ENCODE measurements at places on chromosomes 3 and 15.
A peak's percentile ranks its signal among the peaks of the same experiment; 100 is the strongest.

DNA sequence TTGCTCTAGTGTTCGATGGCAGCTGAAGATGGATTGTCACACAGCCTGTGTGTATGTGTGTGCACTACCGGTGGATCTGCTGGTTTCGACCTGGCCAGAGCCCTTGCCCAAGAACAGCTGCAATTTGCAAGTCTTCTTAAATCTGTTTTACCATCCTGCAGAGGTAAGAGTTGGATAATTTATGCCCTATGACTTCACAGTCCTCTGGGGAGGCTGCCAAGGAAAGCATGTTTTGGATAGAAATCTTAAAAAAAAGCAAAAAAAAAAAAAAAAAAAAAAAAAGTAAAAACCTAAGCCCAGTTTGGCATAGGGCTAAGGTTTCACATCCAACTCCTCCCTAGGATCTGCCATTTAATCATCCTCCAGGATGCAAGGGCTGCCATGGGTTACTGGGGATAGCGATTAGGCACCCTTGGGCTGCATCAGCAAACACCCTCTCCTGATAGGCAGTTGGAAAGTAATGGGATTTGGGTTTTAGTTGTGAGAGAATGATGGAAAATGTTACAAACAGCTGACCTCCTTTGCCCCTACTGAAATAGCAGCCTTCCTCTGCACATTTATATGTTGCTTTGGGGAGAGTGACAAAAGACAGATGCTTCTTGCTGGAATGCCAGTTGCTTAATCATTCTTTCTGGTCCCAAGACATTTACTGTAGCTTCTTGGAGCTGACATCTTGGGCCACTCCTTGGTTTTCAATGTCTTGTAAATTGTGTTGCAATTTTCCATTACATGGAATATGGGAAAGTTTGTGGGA is 35.4 kb downstream of the CD200R1L start:
- DNase-seq: peak; percentile 30

GRCh38 chr15:61809216-61809615 is 251.0 kb downstream of the VPS13C start:
- DNase-seq: no peak

- DNase-seq: no peak
Measured at GRCh38 chr15:62626903-62627302, 415.6 kb upstream of the TPM1 start.

DNA sequence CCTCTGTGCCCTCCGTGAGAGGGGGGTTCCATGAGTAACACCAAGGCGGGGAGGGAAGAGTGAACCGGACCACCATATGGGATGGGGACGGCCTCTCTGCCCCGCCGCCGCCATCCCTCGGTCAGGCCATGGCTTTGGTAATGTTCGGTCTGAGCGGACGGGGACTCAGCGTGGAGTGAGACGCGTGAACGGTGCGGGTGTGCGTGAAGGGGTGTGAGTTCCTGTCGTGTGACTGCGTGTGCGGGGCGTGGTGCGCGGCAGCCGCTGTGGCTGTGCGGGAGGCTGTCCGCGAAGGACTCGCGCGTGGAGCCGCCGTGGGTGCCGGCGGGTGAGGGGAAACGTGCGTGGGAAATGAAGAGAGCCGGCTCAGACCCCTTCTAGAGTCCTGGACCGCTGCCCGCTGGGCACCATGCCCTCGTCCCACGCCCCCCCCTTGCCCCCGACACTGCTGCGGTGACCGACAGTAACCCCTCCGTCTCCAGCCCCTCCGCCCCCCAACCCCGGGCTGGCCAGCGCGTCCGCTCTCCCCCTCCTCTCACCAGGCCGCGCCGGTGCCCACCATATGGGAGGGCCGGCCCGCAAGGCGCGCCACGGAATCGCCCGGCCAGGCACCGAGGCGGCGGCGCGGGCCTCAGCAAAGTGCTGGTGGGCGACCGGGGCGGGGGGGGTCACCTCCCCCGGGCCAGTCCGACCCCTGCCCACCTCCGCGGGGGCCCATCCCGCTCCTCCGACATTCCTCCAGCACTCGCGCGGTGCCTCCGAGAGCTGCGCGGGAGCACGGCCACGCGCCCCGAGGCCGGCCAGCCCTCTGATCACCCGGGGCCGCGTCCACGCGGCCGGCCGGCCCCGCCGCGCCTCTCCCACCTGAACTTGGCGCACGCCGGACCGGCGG is 589 bp downstream of the KLF15 start:
- DNase-seq: no peak

GRCh38 chr3:41198526-41198925 is 779 bp upstream of the CTNNB1 start:
- no peak for DNase-seq

GRCh38 chr3:187713504-187713903 is 11.1 kb upstream of the RTP2 start:
- peak; percentile 61 for DNase-seq

DNA sequence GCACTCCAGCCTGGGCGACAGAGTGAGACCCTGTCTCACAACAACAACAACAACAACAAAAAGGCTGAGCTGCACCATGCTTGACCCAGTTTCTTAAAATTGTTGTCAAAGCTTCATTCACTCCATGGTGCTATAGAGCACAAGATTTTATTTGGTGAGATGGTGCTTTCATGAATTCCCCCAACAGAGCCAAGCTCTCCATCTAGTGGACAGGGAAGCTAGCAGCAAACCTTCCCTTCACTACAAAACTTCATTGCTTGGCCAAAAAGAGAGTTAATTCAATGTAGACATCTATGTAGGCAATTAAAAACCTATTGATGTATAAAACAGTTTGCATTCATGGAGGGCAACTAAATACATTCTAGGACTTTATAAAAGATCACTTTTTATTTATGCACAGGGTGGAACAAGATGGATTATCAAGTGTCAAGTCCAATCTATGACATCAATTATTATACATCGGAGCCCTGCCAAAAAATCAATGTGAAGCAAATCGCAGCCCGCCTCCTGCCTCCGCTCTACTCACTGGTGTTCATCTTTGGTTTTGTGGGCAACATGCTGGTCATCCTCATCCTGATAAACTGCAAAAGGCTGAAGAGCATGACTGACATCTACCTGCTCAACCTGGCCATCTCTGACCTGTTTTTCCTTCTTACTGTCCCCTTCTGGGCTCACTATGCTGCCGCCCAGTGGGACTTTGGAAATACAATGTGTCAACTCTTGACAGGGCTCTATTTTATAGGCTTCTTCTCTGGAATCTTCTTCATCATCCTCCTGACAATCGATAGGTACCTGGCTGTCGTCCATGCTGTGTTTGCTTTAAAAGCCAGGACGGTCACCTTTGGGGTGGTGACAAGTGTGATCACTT is 2.0 kb downstream of the CCR5 start:
- DNase-seq: peak; percentile 59

Data from MV-4-11 (cell line).